Activated naive CD4-positive, alpha-beta T cell (primary cell): ENCODE measurements at places on chromosomes 7 and 10.

GRCh38 chr10:78765726-78766335 is 302.9 kb upstream of the ZMIZ1 start:
- no peak for DNase-seq

DNA sequence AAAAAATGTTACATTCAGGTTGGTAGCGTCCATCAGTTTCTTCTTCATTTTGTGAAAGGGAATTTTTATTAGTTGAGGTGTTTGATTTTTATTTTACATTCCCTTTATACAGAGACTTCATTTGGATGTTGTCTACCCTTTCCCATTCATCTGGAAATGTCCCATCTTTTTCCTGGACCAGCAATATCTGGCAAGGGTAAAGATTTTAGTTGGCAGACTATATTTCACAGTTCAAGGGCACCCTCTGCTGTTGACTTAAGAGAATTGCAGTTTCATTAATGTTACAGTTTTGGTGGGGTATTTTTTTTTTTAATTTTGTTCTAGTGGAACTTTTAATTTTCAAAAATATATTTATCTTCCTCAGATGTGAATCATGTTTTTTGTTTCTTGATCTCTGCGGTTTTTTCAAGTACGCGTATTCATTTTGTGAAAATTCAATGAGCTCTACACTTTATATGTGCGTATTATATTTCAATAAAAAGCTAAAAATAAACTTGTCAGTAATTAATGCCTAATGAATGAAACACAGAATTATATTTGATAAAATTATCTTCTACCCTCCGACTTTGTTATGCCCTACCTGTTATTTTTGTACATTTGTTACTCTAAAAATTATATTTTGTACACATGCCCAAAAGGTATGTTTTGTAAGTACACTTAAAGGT is 97.9 kb upstream of the KLF14 start:
- no peak for DNase-seq

DNA sequence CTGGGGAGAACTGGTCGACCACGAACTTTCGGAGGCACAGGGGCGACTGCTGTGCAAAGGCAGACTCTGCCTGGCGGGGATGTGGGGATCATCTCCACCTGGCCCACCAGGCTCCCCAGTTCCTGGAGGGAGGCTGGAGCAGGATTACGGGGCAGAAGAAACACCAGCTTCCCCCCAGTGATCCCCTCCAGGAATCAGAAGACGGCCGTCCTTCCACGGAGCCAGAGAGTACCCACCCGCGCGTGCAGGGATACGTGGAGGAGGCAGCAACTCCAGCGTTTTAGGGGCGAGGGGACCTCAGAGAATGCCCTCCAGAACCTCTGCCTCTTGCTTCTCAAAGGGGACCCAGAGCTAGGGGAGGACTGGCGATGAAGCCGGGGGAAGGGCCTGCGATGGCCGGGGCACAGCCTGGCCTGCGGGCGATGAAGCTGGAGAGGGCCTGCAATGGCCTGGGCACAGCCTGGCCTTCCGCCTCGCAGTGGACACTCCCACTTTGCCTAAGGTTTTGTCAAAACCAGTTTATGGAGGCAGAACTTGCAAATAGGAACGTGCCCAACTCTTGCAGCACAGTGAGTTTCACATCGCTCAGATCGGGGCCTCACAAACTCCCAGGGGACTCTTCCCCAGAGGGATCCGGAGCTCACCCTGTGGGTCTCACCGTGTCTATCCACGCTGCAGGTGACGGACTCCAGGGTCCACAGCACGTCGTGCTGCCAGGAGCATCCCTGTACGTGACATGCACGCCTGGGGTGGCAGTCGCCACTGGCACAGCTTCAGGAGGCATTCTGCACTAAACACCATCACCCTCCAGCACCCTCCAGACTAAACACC is 77.9 kb upstream of the PDGFA start:
- no peak for DNase-seq

- DNase-seq: no peak
Observed at GRCh38 chr7:85829817-85830432, 643.1 kb upstream of the SEMA3D start.

DNA sequence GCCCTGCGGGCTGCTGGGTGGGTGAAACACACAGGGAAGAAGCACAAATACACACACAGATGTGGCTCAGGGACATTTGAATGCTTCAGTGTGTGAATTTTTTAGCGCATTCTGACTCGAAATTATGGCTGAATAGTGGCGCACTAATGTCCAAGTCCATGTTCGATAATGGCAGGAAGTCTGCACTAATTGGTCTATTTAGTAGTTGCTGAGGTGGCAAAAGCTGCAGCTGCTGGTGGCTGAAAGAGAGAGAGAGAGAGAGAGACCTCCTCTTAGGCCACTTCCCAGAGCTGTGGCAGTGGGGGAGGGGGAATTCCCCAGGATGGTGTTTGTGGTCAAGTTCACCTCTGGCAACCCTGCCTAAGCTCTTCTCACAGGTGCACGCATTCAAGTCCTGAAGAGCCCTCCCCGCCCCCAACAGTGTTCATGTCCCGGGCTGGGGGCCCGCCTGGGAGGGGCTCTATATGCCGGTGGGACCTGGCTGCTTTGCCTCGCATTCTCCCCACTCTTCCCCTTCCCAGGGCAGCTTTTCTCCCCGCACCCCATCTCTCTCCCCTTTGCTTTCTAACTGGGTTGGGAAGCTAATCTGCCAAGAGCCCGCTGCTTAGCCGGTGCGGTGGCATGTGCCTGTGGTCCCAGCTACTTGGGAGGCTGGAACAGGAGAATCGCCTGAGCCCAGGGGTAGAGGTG is 6.0 kb upstream of the MNX1 start:
- no peak for DNase-seq

DNA sequence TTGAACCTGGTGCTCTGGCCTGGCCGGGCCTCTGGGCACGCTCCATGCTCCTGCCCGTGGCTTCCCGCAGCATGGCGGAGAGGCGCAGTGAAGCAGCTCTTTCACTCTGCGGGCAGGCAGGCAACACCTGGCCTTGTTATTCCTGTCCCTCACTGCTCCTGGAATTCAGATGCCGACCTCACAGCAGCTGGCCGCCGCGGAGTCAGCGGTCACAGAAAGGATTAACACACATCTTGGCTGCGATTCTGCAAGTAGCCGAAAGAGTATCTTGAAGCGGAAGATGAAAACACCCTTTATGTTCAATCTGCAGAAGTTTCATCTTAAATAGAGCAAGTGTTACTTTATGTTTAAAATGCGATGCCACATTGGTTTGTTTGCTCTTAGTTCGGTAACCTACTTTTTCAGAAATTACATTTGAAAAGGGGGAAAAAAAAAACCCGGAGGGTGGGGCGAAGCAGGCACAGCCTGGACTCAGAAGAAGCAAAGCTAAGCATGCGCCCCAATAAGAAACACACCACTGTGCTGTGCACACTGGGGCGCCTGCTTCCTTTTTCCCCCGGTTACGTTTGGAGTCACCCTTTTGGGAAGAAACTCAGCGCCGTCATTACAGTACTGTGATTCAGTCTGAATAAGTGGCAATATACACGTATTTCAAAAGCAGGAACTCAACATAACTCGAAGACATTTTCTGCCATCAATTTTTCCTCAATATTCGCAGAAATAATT is 42.3 kb downstream of the BRI3 start:
- DNase-seq: no peak

GRCh38 chr7:143390104-143390772 is 9.1 kb downstream of the ZYX start:
- DNase-seq: no peak

- no peak for DNase-seq
Observed at GRCh38 chr10:103757531-103758293, 97.7 kb downstream of the SH3PXD2A start.

GRCh38 chr7:95511716-95512260 is 26.0 kb downstream of the ASB4 start:
- no peak for DNase-seq

GRCh38 chr7:95469187-95469586 is 16.6 kb upstream of the ASB4 start:
- no peak for DNase-seq

DNA sequence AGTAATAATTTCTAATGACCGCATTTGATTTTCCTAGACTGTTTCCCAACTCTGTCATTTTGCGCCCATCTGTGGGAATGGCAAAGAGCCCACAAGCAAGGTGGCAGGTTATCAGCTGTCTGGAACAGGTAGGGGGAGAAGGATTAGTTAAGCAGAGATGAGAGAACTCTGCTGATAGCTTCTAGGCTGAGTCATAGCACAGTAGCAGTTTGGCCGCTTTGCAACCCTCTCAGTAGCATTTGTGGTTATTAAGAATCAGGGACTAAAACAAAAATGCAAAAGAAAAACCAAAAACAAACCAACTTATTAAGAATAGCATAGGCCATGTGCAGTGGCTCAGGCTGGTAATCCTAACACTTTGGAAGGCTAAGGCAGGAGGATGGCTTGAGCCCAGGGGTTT is 602.7 kb upstream of the SORCS1 start:
- no peak for DNase-seq

GRCh38 chr10:178208-178607 is 43.0 kb downstream of the ZMYND11 start:
- no peak for DNase-seq

DNA sequence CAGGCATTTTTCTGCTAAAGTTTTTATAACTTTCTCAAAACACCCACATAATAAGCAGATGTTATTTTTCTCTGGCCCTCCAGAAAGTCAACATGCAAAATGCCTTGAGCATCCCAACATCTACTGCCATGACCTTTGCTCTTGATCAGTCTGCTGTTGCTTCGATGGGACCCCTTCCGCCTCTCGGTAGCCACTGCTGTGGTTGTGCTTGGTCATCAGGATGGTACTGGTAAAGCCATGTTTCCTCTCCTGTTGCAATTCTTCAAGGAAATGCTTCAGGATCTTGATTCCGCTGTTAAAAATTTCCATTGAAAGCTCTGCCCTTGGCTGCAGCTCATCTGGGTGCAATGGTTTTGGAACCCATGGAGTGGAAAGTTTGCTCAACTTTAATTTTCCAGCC is 533.0 kb downstream of the DNAJB6 start:
- no peak for DNase-seq

DNA sequence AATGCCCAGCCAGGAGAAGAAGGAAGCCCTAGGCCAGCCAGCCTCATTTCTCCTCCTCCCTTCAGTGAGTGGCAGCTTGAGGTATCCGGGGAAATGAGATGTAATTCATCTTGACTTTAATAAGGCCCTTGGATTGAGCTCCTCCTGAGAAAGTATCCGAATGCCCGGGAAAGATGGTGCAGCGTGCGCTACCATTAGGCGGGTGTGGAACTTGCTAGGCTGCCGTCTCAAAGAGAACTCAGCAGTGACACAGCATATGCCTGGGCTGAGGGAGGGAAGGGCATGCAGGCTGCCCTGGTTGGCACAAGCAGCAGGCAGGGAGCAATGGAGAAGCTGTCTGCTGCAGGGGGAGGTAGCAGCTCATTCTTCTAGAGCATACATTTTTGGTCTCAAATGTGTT is 659.8 kb upstream of the FOXK1 start:
- DNase-seq: no peak

- DNase-seq: no peak
Observed at GRCh38 chr7:25732766-25733217, 419.2 kb upstream of the NFE2L3 start.

DNA sequence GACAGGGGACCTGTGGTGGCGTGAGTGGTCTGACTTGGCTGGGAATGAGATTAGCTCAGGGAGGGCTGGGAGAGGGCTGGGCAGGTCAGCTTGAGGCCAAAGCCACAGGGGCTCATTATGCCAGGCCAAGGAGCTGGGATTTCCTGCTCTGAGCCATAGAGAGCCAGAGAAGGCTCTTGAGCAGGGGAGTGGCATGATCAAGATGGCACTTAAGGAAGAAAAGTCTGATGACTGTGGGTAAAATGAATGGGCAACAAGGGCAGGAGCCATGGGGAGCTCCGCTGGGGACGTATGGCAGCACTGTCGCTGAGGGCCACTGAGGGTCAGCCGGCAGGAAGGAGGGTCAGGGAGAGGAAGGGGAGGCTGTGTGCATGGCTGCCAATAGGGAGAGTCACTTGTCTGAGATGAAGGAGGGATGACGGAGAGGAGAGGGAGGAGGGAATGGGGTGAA is 5.8 kb downstream of the ANTXRL start:
- DNase-seq: no peak

GRCh38 chr10:72353028-72353964 is 1.4 kb downstream of the DNAJB12 start:
- DNase-seq: no peak

- no peak for DNase-seq
Observed at GRCh38 chr7:86574006-86574405, 69.7 kb upstream of the GRM3 start.

DNA sequence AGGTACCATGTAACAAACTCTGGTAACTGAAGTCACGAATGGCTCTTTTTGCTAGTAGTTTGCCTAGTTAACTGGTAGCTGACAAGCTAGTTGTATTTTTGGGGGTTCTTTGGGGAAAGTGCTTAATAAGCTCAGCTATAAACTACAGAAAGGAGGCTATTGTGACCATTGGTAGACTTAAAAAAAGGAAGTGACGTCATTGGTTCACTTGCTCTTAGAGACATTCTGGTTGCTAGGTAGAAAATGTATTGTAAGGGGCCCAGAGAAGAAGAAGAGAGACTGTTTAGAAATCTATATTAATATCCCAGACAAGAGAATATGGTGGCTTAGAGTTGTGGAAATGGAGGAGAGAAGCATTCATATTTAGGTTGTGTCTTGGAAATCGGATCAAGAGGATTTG is 103.0 kb downstream of the NXPH1 start:
- DNase-seq: no peak

- DNase-seq: no peak
Observed at GRCh38 chr7:25037325-25037724, 57.3 kb upstream of the OSBPL3 start.

DNA sequence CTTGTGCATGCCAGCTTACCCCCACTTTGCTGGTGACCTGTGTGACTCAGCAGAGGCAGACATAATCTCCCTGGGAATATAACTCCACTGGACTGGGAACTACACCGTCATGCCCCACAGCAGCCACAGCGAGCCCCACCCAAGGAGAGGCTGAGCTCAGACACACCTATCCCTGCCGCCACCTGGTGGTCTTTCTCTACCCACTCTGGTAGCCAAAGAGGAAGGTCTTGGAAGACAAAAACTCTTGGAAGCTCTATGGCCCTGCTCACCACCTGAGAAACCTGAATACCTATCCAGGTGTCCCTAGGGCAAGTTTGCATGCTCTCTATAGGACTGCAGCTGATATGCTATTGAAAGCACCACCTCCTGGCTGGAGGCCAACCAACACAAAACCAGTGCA is 48.1 kb downstream of the MYO3A start:
- no peak for DNase-seq

GRCh38 chr7:34842782-34843181 is 184.8 kb downstream of the NPSR1 start:
- DNase-seq: no peak
